COR-L47 (cell line): ENCODE measurements at places on chromosomes 4 and X.

DNA sequence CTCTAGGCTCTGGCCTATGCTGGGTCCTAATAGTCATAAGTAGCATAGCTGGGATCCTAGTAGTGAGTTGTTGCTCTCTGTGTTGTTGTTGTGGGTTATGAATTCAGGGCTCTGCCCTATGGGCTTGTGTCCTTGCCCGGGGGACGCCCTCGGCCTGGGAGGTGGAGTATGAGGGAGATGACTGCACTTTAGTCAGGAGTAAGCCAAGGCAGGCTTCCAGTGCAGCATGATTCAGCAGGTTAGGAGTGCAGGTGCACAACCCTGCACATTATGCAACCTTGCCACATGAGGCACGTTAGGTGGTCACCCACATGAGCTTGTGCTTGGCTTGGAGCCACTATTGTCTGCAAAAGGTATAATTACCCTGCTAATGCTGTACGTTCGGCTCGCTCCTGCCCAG is 58.4 kb upstream of the CCDC149 start:
- peak; percentile 40 for DNase-seq

DNA sequence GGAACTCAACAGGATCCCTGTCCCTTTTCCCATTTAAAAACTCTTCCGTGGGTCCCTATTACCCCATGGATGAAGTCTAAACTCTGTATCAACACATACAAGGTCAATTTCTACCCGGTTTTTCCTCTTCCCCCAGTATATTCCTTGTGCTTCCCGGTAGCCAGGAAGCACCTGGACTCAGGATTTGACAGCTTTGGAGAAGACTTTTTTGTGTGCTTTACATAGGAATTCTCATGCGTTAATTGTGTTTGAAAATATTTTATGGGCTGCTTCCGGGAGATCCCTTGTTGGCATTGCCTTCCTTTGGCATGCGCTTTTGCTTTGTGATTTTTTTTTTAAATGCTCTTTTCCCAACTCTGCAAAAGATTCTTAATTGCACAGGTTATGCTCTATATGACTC is 7.2 kb downstream of the SMS start:
- DNase-seq, result no peak

DNA sequence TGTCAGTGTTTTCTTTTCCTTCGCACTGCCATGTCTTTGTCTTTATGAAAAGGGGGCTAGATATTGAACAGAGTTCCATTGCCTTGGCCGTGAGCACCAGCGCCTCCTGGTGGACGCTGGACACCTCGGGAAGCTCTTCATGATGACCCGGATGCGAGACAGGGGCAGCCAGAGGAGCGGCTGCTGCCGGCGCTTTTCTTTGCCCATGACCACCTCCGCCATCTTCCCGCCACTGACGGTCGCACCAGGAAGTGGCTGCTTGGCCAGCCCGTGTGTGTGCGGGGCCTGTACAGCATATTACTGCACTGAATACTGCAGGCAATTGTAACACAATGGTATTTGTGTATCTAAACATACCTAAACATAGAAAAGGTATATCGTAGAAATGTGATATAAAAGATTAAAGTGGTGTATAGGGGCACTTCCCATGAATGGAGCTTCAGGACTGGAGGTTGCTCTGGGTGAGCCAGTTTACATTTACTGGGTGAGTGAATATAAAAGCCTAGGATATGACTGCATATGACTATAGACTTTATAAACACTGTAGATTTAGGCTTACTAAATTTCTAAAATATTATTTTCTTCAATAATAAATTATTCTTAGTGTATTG is 15.8 kb upstream of the GRIA2 start:
- no peak for DNase-seq

DNA sequence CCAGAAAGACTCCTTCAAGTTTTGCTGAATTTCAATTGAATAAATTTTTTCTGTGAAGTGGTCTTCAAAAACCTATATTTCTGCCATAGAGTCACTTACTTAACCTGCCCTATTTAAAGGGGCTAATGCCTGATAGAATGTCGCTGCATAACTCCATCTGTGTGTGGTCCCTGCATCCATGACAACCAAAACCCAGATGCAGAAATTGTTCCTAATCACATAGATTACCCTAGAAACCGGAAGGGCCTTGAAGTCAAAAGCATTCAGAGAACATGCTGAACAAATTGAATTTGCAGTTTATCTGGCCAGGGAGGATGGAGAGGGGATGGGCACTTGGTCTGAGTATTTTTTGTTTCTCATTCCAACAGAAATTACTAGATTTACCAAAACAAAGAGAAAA is 1.5 kb upstream of the PARM1 start:
- no peak for DNase-seq

GRCh38 chr4:146975527-146975926 is 29.9 kb upstream of the TTC29 start:
- DNase-seq, result no peak

DNA sequence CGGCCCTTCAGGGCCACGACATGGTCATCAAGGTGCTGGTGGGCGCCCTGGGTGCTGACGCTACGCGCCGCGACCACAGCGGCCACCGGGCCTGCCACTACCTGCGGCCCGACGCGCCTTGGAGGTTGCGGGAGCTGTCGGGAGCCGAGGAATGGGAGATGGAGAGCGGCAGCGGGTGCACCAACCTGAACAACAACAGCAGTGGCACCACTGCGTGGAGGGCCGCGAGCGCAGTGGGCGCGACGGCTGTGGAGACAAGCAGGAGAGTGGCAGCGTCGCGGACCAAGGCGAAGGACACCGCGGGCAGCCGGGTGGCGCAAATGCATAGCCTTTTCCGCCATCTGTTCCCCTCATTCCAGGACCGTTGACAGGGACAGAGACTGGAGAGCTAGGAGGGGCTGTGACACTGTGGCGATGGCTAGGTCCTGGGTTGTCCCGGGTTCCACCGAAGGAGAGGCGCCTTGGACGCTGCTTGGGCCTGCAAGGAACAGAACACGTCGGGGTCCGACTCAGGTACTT is 919 bp downstream of the SOWAHD start:
- no peak for DNase-seq

GRCh38 chr4:151917145-151917734 is 156.4 kb upstream of the GATB start:
- DNase-seq, result no peak

GRCh38 chr4:94711635-94712034 is 46.1 kb upstream of the BMPR1B start:
- no peak for DNase-seq

DNA sequence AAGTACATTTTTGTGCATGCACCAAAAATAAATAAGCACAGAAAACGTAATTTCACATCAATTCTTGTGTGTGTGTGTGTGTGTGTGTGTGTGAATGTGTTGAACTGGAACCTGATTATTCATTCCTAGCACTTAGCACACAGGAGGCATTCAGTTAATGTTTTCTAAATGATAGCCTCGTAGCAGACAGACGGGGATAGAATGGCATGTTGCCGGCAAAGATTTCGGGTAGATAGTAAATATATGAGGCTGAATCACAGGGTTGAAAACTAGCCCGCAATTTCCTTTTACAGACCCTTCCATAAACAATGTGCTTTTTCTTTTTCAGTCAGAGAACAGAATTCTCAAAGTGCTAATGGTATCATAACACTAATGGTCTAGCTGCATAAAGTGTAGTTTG is 13.5 kb downstream of the MAOB start:
- no peak for DNase-seq

GRCh38 chrX:134377537-134377936 is 82.4 kb upstream of the HPRT1 start:
- no peak for DNase-seq

DNA sequence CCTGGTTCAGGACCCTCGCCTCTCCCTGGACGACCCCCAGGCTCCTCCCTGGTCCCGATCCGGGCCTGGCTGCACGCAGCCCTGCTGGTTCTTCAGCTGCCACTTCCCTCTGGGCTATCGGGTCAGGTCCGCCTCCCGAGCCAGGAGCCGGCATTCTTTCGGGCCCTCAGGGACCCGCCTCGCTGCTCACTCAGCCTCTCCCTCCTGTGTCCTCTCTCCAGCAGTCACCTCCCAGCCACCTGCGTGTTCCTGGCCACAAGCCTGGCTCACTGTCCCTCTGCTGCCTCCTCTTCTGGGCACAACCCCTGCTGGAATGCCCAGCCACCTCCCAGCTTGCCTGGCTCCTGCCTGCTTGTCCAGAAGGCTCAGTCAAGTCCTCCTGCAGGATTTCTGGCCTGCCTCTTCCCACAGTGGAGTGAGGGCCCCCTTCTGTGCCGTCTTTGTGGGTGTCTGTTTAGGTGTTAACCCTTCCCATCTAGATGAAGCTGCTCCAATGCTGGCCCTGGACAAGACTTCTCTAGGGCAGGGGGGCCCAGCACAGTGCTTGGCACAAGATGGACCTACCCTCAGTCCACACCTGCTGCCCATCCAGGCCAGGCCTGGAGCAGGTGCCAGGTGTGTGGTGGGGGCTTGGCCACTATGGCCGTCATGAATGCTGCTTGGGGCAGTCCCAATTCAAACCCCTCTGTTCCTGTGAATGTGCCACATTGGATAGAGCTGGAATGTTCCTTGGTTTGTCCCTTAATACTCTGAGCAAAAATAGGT is 2.2 kb downstream of the WFS1 start:
- DNase-seq, result no peak

DNA sequence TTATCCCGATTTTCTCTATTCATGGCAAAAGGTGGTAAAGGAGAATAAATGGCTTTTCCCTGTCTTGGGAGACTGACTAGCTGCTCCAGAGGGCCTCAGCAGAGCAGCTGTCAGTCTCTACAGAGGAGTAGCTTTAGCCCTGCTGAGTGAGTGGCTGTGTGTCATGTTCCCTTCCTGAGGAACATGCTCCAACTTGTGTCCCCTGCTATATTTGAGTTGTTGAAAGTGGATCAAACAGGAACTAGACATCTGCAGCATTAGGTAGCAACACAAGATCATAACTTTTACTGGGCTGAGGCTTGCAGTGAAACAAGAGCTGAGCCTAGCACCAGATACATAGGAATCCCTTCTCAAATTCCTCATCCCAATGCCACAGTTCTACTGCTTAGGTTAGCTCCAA is 26.7 kb upstream of the PLAC1 start:
- no peak for DNase-seq

- DNase-seq, result peak; percentile 56
Measured at GRCh38 chr4:134888156-134888555, 686.6 kb upstream of the PABPC4L start.

- DNase-seq, result no peak
Measured at GRCh38 chr4:138977524-138977923, 38.1 kb upstream of the NOCT start.

DNA sequence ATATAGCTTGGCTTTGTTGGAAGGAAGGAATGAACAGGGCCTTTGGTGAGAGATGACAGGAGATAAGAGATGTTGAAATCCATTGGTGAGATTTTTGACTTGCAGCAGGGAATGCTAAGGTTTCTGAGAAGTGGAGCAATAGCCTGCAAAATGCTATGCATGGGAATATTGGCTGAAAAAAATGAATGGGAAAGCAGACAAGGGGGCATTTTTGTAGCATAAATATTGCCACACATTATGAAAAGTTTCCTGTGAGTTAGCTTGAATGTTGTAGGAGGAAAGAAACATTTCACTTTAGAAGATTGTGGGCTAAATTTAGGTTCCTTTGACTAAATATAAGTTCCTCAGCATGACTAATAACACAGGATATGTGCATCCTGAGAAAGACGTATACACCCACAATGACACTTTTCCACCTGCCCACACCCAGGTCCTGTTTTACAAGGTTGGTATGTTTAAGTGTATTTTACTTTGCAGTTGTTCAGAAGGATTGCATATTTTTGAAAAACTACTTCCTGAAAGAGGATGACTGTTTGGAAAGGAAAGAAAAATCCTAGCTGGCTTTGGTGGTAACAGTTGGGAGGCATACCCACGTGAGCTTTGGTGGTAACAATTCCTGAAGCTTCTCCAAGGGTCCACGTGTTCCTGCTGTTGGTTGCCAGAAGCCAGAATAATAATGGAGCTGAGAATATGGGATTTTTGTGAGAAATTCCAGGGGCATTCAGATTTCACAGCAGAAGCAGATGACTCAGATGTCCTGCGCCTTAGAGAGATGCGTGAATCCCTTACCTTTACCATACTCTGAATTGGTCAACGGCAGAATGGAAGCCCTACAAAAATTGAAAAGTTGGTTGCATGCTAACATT is 28.5 kb downstream of the PHEX start:
- no peak for DNase-seq

DNA sequence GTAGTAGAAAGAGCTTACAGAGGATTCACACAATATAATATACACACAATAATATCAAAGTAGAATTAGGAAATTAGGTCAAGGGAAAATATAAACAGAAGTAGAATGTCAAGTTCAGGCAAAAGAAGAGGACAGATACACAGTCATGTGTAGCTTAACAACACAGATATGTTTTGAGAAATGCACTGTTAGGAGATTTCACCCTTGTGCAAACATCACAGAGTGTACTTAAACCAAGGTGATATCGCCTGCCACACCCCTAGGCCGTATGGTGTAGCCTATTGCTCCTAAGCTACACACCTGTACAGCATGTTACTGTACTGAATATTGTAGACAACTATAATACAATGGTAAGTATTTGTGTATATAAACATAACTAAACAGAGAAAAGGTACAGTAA is 110.0 kb upstream of the EDNRA start:
- no peak for DNase-seq

DNA sequence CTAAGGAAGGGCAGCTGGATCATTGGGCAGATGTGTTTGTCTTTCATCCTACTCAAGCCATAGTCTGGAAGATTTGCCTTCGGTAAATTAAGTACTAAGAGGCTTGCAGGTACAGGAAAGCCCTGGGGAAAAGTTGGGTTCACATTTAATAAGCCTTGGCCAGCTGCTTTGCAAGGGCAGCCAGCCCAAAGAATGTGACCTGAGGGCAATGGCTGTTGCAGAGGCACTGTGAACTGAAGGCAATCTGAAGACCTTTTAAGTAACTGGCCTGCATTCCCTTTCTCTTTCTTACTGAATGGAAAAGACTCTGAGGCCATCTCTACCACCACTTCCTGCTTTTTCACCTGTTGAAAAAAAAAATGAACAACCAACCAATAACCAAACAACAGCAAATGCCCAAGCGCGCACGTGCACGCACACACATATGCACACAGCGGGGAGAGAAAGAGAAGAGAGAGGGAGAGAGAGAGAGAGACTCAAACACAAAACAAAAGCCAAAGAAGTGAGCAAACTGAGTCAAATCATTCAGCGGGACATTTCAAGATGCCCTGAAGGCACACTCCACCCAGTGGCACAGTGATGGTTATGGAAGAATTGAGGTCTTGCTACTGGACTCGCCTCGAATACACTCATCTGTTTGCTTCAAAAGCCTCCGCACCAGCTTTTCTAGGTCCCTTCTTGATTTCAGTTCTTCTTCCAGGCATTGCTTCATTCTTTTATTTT is 19.6 kb downstream of the CD40LG start:
- no peak for DNase-seq

- no peak for DNase-seq
Measured at GRCh38 chr4:115687052-115687755, 573.8 kb upstream of the NDST4 start.

GRCh38 chr4:6951880-6952381 is 42.3 kb downstream of the TBC1D14 start:
- no peak for DNase-seq

- DNase-seq, result no peak
Measured at GRCh38 chr4:140286456-140286855, 87.0 kb upstream of the SCOC start.

- DNase-seq, result no peak
Measured at GRCh38 chr4:2791518-2792395, 1.1 kb upstream of the SH3BP2 start.
